ENCODE measurements at places on chromosomes 2 and 18.
A peak's percentile ranks its signal among the peaks of the same experiment; 100 is the strongest.

DNA sequence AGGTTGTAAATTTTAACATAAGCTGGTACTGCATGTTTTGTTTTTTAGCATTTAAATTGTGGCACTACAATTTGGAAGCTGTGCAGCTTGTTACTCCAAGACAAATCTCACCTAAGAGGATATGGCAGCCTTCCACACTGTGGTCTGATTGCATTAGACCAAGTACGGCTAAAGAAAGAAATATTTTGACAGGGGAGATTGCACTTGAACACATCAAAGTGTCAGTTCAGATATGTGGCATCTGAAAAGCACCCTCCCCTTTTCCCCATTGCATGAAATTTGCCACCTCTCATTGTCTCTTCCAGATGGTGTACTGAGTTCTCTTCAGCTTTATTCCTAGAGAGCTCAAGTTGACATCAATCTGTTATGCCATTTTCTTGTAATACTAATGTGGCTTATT lies 295.9 kb downstream of the ERBB4 start:
- no peak for DNase-seq

DNA sequence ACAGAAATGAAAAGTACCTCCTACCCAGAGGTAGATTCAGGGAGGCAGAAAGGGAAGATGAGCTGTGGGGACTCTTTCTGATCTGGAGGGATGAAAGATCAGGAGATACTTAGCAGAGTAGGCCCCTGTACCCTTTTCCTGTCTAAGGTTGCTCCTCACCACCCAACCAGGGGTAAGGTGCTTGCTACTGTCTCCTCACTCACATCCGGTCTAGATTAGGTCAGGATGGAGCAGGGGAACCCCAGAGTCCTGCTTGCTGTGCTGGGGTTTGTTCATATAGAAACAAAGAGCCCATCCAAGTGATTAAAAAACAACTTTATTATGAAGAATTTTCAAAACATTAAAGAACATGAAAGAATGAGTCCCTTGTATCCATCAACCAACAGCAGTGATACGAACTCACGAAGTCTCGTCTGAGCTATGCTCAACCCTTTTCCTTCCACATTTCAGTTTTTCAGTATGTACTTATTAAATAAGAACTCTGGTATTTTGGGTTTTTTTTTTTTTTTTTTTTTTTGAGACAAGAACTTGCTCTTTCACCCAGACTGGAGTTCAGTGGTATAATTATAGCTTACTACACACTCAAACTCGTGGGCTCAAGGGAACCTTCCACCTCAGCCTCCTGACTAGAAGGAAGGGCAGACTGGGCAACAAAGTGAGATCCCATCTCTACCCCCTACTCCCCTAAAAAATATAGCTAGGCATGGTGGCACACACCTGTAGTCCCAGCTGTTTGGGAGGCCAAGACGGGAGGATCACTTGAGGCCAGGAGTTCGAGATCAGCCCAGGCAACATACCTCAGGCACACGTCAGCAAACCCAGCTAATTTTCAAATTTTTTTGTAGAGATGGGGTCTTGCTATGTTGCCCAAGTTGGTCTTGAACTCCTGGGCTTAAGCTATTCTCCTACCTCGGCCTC lies 28.5 kb upstream of the MCFD2 start:
- no peak for DNase-seq

DNA sequence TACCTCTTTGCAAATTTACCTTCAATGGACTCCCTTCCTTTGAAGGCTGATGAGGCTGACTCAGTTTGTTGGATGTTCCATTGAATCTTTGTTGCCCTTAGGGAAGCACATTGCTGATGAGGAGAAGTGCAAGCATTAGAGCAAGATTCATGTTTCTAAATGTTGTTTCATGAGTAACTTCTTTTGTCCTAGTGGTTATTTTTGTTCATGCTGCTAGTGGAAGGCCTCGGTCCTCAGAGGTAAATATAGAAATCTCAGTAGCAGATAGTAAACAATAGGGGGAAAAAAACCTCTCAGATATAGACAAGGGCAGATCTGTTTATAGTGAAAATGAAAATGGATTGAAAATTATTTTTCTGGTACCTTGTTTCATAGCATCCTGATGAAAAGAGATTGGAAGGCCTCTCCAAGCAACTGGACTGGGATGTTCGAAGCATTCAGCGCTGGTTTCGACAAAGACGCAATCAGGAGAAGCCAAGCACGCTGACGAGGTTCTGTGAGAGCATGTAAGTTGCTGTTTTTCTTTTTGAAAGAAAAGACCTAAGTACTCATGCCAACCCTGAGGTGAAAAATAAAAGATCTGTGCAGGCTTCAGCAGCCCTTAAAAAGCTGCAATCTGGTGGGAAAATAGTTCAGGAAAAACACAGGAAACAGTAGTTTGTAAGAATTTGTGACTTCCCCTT lies 104.9 kb downstream of the CERS6 start:
- no peak for DNase-seq

DNA sequence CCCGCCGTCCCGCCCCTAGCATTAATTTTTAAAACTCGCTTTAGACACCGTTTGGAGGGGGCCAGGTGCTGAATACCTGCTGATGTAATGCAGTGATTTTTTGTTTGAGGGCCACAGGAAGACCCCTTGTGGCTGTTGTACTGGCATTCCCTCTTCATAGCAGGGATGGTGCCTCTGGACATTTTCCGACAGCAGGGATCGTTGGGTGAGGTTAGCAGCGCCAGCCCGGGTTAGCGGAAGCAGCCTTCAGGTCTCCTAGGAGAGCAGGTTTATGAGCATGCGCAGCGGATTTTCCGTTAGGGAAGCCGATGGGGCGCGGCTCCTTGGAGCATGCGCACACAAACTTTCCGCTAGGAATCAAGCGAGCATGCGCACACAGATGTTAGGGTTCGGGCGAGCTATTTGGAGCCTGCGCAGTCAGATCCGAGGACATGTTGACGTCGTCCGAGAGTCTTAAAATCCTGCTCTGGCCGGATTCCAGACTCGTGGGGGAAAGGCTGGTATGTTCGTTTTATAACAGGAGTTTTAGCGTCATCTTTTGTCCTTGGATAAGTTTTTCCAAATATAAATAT lies 17.2 kb upstream of the C2orf74 start:
- peak; percentile 94 for DNase-seq

- DNase-seq, result no peak
These were observed 844.6 kb upstream of the ID2 start for GRCh38 chr2:7837237-7837760.

GRCh38 chr18:63319383-63320122 lies at the start of gene BCL2:
TSS of gene BCL2 (minus strand) at chr18:63319769.
- no peak for DNase-seq

DNA sequence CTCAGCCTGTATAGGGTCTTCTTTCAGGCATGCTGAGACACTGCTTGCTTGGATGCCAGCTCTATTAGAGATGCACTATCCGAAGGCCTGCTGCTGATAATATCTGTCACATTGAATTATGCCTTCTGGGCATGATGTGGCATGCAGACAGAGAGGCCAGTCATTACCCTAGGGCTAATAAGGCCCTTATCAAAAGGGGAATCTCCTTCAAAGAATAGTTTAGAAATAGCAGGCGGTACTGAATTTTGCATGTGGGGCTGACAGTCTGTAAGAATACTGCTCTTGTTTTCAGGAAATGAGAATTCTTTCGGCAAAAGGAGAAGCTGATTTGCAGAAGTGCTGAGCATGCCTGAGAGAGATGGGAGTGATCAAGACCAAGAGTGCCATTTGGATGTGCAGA lies 13.1 kb upstream of the LHCGR start:
- no peak for DNase-seq

DNA sequence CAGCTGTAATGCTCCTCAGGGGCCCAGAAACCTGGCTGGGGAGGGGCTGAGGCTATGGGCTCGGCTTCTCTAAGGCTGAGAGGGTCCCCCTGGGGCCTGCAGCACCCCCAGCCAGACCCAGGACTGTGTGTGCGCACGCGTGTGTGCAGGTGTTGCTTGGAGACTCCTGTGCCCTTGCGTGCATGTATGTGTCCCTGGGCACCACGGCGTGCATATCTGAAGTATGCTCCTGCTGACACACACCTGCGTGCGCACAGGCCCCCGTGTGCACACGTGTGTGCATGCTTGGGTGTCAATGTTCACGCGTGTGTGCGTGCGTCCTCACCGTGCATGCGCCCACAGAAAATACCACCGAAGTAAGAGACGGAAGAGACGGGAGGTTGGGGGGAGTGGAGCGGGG lies 14.9 kb upstream of the ECEL1 start:
- no peak for DNase-seq

DNA sequence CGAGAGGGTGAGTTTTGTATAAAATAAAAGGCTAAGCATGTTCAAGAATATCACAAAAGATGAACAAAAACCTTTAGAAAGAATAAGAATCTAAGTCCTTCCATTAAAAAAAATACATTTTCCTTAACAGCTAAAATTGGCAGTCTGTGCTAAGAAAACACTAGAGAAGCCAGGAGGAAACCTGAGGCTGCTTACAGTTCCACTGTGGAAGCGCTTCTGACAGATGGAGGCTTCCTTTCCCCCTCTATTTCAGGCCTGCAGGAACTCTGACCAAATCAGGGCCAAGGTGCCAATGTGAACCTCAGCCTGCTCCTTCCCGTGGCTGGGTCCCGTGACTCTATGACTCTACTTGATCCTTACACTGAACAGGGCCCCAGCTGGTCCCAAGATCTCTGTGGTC lies 108.1 kb upstream of the ARHGAP28 start:
- DNase-seq, result no peak

- DNase-seq, result no peak
These were observed 276.3 kb downstream of the TSN start for GRCh38 chr2:122031544-122032263.

GRCh38 chr2:238152771-238153688 lies 5.7 kb upstream of the ERFE start:
- no peak for DNase-seq

GRCh38 chr2:232343821-232344220 lies 34.7 kb upstream of the ALPP start:
- no peak for DNase-seq

GRCh38 chr2:127737892-127738291 lies 36.6 kb downstream of the SFT2D3 start:
- DNase-seq, result no peak

GRCh38 chr18:24497031-24497754 lies 36.8 kb downstream of the HRH4 start:
- no peak for DNase-seq

DNA sequence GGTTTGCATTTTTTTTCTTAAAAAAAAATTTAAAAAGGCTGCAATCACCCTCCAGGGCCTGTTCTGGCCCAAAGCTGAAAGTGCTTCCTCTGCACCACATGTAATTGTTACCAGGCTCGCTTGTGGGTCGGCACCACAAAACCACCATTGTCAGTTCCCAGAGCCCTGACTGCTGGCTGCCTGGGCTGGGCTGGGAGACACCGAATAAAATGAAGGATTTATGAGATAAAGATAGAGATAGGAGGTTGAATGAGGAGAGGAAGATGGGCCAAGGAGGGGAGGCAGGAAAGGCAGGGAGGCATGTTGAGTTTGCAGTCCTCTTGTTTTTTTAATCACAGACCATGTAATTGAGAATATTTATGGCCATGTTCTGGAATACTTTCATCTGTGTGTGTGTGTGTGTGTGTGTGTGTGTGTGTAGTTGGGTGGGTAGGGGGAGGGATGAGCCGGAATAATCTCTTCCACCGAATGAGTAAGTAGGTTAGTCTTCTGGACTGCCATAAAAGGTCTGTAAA lies 14.7 kb downstream of the NRP2 start:
- no peak for DNase-seq

- no peak for DNase-seq
These were observed 5.7 kb downstream of the RHOB start for GRCh38 chr2:20452551-20452950.

GRCh38 chr2:8000870-8001269 lies 681.0 kb upstream of the ID2 start:
- no peak for DNase-seq
